ENCODE measurements at places on chromosomes 1 and 21. TPM values are rescaled to one million over a fixed set of nuclear protein-coding genes. Genes with fewer than 3 reads are reported as not detected.

Gene OR2T35
- under 0.01 TPM for total RNA-seq

Gene LEFTY1
- total RNA-seq = not detected

Gene LORICRIN
- not detected for total RNA-seq

DNA sequence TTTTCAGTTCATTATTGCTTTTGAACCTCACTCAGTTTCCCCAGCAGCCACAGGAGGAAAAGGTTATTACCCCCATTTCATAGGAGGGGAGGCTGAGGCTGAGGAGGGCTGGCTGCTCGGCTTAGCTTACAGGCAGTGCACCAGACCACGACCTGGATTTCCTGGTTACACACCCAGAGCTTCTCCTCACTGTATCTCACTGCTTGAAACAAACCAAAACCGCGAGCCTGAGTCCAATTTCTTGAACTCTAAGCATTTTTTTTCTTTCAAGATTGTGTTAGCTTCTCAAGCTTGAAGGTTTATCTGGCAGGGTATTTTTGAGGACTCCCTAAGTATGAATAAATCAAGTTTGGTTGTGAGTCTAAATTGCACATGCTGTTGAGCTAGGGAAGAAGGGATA, 188.9 kb upstream of the EDN2 start:
- peak; percentile 61 for DNase-seq

DNA sequence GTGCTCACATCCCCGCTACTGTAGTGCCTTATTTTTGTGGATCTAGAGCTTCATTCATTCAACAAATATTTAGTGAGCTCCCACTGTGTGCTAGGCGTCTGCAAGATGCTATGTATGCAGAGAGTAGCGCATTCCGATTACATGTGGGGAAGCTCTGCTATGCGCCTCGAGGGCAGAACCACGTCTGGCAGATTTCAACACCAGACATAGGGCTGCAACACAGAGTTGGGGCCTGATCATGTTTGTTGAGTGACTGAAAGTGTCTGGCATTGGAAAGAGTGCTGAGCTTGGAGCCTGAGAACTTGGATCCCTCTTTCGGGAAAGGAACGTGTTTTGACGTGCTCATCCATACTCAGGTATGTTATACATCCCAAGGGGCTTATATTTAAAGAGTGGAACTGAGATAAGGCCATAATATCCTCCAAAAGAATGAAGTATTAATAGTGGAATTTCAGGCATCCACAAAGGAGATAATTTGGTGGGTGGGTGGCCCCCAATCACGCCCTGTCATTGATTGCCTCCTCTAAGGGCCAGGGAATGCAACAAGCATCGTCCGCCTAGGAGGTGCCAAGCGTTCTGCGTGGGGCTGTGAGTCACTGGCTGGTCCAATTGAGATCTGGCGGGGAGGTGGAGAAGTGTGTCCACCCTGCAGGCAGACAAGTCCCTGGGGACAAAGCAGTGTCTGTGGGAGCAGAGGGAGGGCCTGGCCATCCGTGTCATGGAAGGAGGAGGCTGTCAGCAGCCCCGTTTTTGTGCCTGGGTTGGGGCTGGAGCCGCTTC, 62.8 kb upstream of the ZBTB40 start:
- no peak for DNase-seq

- no peak for DNase-seq
Measured at GRCh38 chr21:31405604-31406003, 61.5 kb upstream of the TIAM1 start.

GRCh38 chr1:180617774-180618395, 13.9 kb upstream of the XPR1 start:
- no peak for DNase-seq

DNA sequence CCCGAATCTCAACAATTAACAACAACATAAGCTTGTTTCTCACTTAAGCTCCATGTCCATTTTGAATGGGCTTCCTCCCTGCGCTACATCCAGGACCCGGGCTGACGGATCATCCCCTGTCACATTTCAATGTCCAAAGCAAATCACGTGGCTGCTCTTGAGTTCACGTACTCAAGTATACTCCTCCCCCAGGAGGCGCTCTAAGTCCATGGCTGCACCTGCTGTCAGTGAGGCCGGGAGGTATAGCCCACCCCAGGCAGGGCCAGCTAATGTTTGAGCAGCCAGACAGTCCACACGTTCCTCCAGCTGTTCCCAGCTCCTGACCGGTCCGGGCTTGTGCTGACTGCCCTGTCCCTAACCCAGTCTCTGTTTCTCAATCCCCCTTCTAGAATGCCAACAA, 220.8 kb downstream of the SLC35F3 start:
- peak; percentile 38 for DNase-seq

Gene SMYD3
- 29.5 TPM for total RNA-seq

DNA sequence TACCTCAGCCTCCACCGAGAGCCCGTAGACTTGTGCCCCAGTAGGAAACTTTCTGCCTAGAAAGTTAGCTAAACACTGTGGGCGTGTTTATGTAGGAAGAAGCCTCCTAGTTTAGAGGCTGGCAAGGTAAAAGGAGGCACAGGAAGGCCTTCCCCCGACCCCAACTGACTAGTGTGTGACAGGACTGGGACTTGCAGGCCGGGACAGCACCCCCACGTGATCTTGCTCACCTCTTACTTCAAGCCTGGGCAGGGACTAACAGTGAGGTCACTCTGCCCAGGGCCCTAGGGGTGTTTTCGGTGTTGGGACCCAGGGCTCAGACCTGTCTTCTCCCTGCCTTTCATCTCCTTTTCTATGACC, 392 bp upstream of the TAGLN2 start:
- DNase-seq = no peak

Gene UQCRH
- 526 TPM for total RNA-seq

Measured in renal cortical epithelial cell (primary cell).